ENCODE measurements at places on chromosomes 2 and 18.

DNA sequence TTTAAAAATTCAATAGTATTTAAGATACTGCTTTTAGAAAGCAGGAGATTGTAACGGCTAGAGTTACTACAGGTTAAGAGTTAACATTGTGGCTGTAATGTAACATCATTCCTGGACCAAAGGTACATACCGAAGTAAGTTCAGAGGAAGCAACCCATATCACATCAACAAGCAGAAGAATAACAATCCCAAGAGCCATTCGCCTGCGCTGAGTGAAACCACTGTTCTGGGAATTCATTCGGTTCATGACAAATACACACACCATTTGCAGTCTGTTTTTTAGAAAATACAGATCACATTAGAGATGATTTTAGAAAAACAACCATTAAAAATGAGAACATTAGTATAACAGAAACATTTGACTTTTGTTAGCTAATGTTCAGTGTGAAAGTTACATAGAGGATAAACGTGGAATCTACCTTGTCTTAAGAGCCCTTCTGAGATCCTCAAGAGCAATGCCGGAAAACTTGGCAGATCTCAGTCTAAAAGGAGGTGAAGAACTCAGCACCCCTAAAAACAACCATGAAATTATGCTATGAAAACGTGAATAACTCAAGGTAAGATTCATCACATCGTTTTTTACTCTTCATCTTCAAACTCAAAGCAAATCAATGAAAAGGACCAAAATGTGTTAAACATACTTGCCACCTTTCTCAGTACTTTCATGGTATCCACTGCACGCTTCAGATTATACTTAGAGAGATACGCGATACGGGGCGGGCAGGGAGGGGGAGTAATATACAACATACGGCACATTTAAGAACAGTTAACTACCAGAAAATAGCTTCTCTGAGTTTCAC, 1.2 kb downstream of the SLC35F5 start:
- DNase-seq = peak; percentile 8

DNA sequence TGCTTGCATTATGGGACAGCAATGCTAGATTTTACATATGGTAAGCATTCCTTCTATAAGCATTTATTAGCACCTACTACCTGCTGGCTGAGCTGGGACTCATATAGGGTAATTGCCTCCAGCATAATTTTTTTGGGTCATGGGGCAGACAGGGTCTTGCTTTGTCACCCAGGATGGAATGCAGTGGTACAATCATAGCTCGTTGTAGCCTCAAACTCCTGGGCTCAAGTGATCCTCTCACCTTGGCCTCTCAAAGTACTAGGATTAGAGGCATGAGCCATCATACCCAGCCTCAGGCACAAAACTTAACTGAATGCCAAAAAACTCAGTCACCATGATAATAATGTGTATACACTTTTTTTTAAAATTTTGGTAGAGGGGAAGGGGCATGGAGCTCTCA, 35.3 kb downstream of the TMEM237 start:
- DNase-seq = peak; percentile 56

DNA sequence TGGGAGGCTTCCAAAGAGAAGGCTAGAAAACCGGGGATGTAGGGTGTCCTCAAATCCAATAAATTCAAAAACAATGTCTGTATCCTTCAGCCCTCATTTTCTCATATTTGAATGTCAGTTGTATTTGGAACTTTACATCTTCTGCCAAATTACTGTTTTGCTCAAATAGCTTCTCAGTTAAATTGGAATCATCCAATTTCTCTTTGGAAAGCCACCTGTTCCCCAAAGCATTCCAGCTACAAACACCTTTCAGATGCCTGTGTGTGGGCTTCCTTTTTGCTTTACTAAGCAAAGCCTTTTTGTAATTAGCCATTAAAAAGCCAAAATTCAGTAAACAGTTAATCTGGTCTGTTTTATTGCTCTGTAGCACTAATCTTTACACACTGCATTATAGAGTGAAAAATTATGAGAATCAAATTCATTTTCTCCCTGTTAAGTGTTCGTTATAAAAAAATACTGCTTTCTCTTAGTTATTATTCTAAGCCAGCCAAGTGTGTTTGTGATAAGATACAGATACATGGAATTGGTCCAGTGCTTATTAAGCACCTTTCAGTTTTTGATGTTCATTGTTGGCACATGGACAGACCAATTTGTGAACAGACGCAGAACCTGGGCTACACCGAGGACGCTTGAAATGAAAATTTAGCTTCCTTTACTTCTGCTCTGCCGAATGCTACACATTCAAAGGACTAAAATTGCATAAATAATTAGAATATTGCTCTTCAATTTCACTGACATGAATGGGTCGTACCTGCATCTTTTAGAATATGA, 151.6 kb downstream of the RTN4 start:
- DNase-seq = no peak

DNA sequence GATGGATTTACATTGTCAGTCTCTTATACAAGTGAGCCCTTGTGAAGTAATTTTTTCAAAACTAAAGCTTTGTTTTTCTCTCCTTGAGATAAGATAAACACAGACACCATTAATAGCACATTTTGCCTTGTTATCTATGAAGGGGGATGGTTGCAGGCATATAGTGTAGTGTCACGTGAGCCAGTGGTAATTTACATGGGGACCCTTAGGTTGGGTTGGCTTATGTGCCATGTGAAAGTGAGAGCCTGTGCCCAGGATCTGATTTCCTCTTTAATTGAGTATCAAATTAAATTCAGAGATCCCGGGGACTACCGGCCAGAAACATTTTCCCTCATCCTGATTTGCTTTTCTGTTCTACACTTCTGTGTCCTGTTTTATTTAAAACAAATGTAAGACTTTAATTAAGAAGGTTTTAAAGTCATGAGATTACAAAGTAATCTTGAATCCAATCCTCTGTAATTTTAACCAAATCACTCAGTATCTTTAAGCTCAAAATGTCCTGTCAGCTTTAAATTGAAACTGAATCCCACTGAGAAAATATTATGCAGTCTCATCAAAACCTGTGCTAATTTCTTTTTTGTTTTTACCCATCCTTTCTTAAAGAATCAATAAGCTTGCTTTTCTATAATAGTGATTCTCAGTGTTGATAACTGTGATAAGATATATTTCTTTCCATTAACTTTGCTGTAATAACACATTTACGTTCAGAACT, 63.8 kb downstream of the PTPRM start:
- no peak for DNase-seq

- no peak for DNase-seq
These were observed 66.2 kb upstream of the KLF7 start for GRCh38 chr2:207231967-207232366.

- DNase-seq = peak; percentile 5
These were observed 88.9 kb upstream of the SERPINE2 start for GRCh38 chr2:224127871-224128501.

DNA sequence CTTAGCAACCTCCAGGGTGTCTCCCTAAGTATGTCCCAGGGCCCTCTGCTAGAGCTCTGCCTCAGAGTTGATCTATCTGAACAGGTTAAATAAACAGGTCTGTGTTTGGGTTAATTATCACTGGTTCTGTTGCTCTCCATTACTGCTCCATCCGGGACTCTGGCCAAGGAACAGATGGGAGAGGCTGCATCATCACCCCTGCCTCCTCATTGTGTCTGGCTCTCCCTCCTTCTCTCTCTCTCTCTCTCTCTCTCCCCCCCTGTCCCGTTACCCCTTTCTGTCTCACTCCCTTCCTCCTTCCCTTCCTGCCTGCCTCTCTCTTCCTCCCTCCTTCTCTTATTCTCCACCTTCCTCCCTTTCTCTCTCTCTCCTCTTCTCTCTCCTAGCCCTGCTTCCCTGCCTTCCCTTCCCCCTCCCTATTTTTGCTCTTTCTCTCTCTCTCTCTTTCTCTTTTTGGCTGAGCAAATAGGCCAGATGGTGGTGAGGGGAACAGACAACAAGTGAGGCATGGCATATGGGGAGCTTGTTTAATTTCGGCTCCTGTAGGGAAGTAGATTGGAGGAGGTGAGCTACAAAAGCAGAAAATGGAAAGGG, 62.1 kb downstream of the SETBP1 start:
- peak; percentile 65 for DNase-seq

GRCh38 chr2:86541334-86541733, 21.9 kb downstream of the CHMP3 start:
- no peak for DNase-seq

Measured in M059J (cell line).